ENCODE measurements at places on chromosomes 4 and X. TPM values are rescaled to one million over a fixed set of nuclear protein-coding genes. Genes with fewer than 3 reads are reported as not detected.

DNA sequence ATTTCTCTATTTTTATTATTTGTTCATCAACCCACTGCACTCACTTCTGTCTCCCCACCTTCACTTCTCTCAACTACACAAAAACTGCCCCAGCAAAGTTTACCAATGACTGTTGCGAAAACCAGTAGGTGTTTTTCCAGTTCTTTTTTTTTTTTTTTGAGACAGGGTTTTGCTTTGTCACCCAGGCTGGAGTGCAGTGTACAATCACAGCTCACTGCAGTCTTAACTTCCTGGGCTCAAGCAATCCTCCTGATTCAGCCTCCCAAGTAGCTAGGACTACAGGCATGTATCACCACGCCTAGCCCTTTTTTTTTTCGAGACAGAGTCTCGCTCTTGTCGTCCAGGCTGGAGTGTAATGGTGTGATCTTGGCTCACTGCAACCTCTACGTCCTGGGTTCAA is 24.1 kb upstream of the HPRT1 start:
- H3K27me3 ChIP-seq, result no peaks in the 10 kb centered on the region
- no peaks in the 10 kb centered on the region for H3K4me1 ChIP-seq
- H3K36me3 ChIP-seq, result no peaks in the 10 kb centered on the region
- no peak overlapping the region for H3K27ac ChIP-seq

GRCh38 chr4:81628489-81628888 is 156.8 kb upstream of the RASGEF1B start:
- H3K36me3 ChIP-seq, result no peaks in the 10 kb centered on the region
- DNase-seq, result no peak
- no peak overlapping the region for H3K4me3 ChIP-seq
- H3K4me1 ChIP-seq, result no peaks in the 10 kb centered on the region
- no peaks in the 10 kb centered on the region for H3K27me3 ChIP-seq

DNA sequence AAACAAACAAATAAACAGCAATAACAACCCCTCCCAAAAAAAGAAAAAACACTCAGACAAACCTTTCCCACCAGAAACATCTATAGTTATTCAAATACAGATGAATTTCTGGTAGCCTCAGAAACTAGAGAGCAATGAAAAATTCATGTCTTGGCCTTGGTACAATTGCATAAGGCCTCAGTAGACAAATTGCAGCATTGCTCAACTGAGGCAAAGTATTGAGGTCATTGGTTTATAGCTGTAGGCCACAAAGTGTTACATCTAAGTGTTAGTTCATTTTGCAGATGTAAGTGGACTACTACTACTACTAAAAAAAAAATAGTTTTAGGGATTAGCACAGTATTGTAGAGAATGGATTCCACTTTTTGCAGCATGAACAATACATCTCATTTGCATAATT is 2268.3 kb downstream of the ARAP2 start:
- no peaks in the 10 kb centered on the region for H3K27me3 ChIP-seq
- H3K4me1 ChIP-seq, result no peaks in the 10 kb centered on the region
- H3K4me3 ChIP-seq, result no peak overlapping the region

DNA sequence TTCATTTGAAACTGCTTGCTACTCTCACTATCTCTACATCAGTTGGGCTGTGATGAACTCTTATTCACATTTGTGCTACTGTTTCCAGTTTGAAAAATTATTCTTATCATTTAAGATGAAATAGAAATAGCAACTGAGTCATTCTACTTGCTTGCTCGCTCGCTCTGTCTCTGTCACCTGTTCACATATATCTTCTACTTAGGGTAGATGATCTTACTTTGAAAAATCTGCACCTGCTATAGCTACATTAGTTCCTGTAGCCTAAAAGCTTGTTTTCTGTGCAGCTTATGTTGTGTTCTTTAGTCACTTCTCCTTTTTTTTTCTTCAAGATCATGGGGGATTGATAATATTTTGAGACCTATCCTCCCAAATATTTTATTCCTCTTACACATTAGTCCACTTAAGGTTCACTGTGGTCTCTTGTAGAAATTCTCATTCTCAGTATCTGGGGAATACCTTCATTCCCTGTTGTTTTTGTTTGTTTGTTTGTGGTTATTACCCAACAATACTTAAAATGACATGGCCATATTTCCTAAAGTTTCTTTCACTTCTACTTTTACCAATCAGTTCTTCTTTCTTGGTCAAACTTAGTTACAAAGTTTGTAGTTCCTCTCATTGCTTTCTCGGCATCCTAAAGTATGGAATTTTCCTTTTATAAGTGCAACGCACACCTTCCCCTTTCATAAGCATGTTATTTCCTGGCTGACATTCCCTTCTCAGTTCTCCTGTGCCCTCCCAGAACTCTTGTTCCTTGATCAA is 36.5 kb downstream of the CLCN5 start:
- H3K4me3 ChIP-seq, result no peak overlapping the region
- H3K27ac ChIP-seq, result no peak overlapping the region
- no peaks in the 10 kb centered on the region for H3K27me3 ChIP-seq
- no peak for DNase-seq

Gene ZCCHC13
- not detected for total RNA-seq

DNA sequence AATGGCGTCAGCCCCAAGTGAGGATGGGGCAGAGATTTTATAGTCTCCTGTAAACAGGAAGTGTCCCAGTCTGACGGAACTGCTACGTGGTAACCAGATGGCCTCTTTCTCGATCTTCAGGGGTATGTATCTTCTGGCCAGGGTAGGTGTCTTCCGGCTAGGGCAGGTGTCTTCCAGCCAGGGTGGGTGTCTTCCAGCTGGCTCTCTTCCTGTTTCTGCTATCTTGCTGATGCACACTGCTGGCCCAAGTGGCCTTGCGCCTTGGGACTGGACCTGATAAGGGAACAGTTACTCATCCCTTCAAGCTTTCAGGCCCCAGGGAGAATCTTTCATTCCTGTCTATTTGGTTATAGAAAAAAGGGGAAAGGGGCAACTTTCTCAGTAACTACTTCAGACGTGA is 178.7 kb upstream of the MAGEE2 start:
- H3K4me1 ChIP-seq, result no peaks in the 10 kb centered on the region
- DNase-seq, result no peak

DNA sequence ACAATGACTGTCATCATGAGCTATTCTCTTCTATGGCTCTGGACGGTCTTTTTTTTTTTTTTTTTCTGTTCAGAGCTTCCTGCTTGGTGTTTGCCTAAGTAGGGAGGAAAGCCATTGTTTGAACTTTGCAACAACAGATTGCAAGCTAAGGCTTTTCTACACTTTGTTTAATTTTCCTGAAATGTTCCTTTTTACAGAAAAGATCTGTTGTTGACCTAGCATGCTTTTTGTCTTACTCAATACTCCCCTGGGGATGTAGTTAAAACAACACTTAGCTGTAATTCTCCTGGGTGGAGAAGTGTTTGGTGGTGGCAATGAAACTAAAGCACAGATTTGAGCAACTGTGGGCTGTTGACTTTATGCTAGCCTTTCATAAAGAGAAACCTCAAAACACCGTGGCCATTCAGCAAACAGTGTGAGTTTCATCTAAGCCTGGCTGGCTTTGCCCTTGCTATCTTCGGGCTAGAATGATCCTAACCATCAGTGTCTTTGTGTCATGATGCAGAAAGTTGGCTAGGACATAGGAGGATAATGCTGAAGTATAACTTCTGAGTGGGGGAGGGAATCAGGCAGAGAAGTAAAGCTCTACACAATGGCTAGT is 110.5 kb downstream of the ANXA3 start:
- peak overlapping the region; percentile 73 for H3K27ac ChIP-seq
- no peaks in the 10 kb centered on the region for H3K36me3 ChIP-seq
- H3K4me1 ChIP-seq, result peaks cover 40% of the 10 kb centered on the region
- H3K4me3 ChIP-seq, result no peak overlapping the region
- no peaks in the 10 kb centered on the region for H3K27me3 ChIP-seq

Gene RGN
- not detected for total RNA-seq

Gene EFHC2
- total RNA-seq, result 1.6 TPM

Gene OCIAD1
- 121 TPM for total RNA-seq

GRCh38 chrX:107448998-107449835 is at the start of gene FRMPD3:
TSS of gene FRMPD3 (plus strand) at chrX:107449652. CDS start at chrX:107526589, 76,937 bp downstream.
- no peak within 1 kb of the TSS for H3K27ac ChIP-seq
- H3K36me3 ChIP-seq, result no peaks in the 10 kb centered on the region
- H3K27me3 ChIP-seq, result peaks cover 13% of the 10 kb centered on the region
- H3K4me3 ChIP-seq, result peak within 1 kb of the TSS; percentile 31
- no peak for DNase-seq

DNA sequence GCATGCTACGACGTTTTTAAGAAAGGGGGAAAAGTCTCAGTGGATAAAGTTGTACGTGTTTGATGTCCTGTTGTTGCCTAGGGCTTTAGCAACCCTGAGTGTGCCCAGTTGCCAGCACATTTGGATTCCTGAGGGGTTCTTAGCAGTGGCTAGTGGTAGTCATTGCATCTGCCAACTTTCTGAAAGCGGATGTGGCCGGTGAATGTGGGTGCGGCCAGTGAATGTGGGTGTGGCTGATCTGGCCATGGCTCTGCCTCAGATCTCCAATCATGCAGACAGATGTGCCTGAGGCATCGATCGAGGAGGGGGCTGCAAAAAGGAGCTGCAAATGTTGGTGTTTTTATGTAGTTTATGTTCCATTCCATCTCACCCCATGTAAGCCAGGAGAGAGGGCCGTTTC is 41.5 kb upstream of the FAT1 start:
- peak overlapping the region; percentile 71 for H3K27ac ChIP-seq
- H3K27me3 ChIP-seq, result no peaks in the 10 kb centered on the region
- no peak overlapping the region for H3K4me3 ChIP-seq
- H3K36me3 ChIP-seq, result no peaks in the 10 kb centered on the region

DNA sequence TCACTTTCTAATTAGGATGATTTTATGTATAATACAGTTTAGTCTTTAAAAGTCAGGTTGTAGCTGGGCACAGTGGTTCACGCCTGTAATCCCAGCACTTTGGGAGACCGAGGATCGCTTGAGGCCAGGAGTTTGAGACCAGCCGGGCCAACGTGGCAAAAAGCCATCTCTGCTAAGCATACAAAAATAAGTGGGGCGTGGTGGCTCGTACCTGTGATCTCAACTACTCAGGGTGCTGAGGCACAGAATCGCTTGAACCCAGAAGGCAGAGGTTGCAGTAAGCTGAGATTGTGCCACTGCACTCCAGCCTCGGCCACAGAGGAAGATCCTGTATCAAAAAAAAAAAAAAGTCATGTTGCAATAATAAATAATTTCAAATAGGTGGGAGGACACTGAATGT is 364.2 kb downstream of the BMPR1B start:
- H3K36me3 ChIP-seq, result no peaks in the 10 kb centered on the region
- H3K27ac ChIP-seq, result no peak overlapping the region
- no peak overlapping the region for H3K4me3 ChIP-seq
- DNase-seq, result no peak

Gene SSX5
- total RNA-seq, result not detected

Gene FAAH2
- total RNA-seq, result 16.2 TPM

Gene ZAR1
- not detected for total RNA-seq

GRCh38 chr4:133156556-133156955 is 7.5 kb downstream of the PCDH10 start:
- no peak overlapping the region for H3K4me3 ChIP-seq
- no peaks in the 10 kb centered on the region for H3K36me3 ChIP-seq
- peaks cover 8% of the 10 kb centered on the region for H3K4me1 ChIP-seq
- DNase-seq, result no peak

DNA sequence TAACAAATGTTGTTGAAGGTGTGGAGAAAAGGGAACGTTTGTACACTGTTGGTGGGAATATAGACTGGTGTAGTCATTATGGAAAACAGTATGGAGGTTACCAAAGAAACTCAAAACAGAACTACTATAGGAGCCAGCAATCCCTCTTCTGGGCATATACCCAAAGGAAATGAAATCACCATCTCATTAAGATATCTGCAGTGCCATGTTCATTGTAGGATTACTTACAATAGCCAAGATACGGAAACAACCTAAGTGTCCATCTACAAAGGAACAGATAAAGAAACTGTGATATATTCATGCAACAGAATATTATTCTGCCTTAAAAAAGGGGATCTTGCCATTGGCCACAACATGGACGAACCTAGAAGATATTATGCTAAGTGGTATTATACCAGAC is 22.2 kb downstream of the APBB2 start:
- peaks cover 8% of the 10 kb centered on the region for H3K4me1 ChIP-seq
- no peaks in the 10 kb centered on the region for H3K27me3 ChIP-seq
- no peaks in the 10 kb centered on the region for H3K36me3 ChIP-seq
- H3K27ac ChIP-seq, result no peak overlapping the region
- no peak for DNase-seq
- no peak overlapping the region for H3K4me3 ChIP-seq

Gene FRMPD3
- total RNA-seq, result under 0.01 TPM

GRCh38 chr4:163367651-163368050 is 24.0 kb downstream of the NPY5R start:
- no peaks in the 10 kb centered on the region for H3K27me3 ChIP-seq
- peaks cover 13% of the 10 kb centered on the region for H3K4me1 ChIP-seq
- H3K4me3 ChIP-seq, result no peak overlapping the region
- peak; percentile 27 for DNase-seq
- peak overlapping the region; percentile 71 for H3K27ac ChIP-seq

Gene MID1
- total RNA-seq, result 85.2 TPM

GRCh38 chr4:110705440-110705782 is 82.5 kb upstream of the PITX2 start:
- H3K27ac ChIP-seq, result no peak overlapping the region
- no peaks in the 10 kb centered on the region for H3K4me1 ChIP-seq
- no peaks in the 10 kb centered on the region for H3K36me3 ChIP-seq
- no peak overlapping the region for H3K4me3 ChIP-seq
- no peak for DNase-seq

Gene MMRN1
- 27.9 TPM for total RNA-seq

Gene AMTN
- not detected for total RNA-seq

Gene SSX4B
- not detected for total RNA-seq

GRCh38 chr4:145278341-145279121 is 98.1 kb upstream of the OTUD4 start:
- H3K4me1 ChIP-seq, result no peaks in the 10 kb centered on the region
- no peak for DNase-seq
- no peaks in the 10 kb centered on the region for H3K27me3 ChIP-seq
- H3K4me3 ChIP-seq, result no peak overlapping the region

DNA sequence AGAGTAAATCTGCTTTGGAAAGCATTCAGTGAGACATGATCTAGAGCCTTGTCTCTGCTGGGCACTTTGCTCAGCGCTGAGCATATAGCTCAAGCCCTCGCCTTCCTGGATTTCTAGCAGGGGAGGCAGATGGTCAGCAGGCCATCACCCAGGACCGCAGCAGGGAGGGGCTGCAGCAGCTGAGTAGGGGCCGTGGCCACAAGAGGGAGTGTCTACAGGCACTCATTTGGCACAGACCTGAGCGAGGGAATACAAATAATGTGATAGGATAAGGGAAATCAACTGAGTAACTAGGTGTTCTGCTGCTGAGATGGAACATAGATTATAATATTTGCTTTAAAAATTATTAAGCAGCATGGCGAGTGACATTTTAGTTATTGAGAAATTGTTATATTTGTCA is 30.2 kb downstream of the OFD1 start:
- H3K4me1 ChIP-seq, result no peaks in the 10 kb centered on the region
- no peak overlapping the region for H3K4me3 ChIP-seq
- H3K27ac ChIP-seq, result no peak overlapping the region
- no peaks in the 10 kb centered on the region for H3K36me3 ChIP-seq
- DNase-seq, result no peak

Gene FGFBP1
- 12.6 TPM for total RNA-seq

Gene VEGFC
- total RNA-seq, result 2.2 TPM

Data from transverse colon (tissue), 4 donors.